Small intestine (tissue), 16 donors: ENCODE measurements at places on chromosomes 12 and 14. TPM values are rescaled to one million over a fixed set of nuclear protein-coding genes. Genes with fewer than 3 reads are reported as not detected.

DNA sequence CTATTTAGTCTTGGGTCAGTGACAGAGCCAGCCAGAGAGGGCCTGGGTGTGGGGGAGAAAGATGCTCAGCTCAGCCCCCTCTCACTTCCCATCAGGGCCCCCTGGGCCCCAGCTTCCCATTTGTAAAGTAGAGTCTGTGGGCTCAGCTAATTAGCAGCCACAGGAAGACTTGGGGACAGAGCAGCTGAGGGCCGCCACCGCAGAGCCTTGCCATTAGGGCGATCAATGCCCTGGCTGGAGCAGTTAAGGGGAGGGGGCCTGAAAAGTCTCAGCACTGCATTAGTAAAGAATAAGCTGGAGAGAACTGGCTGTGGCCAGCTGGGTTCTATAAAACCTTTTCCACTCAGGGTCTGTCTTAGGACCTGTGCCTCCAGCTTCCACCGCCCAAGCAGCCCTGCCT lies 2.7 kb downstream of the PLEKHD1 start:
- DNase-seq: no peak

DNA sequence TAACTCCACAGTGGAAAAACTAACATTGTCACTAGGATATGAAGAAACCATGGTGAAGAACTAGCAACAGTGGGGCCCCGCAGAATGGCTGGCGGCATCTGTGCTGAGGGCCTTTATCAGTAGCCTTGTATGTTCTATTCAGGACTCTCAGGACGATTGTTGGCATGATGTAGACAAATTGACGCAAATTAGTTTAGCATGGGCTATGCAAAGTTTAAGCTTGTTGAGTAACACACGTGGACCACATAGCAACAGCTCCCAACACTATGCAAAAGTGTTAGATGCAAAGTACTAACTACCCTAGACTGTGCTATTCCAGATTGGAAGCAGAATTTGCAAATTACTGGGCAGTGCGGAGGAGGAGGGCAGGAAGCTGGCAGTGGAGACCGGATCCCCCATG lies 38.2 kb upstream of the TMEM263 start:
- no peak for DNase-seq

- DNase-seq: no peak
These were observed 5.7 kb upstream of the SLC35F4 start for GRCh38 chr14:57871459-57872080.

The RBP5 gene
- 10.5 TPM for polyA plus RNA-seq
